ENCODE measurements at places on chromosomes 11 and 22. TPM values are rescaled to one million over a fixed set of nuclear protein-coding genes. Genes with fewer than 3 reads are reported as not detected.

DNA sequence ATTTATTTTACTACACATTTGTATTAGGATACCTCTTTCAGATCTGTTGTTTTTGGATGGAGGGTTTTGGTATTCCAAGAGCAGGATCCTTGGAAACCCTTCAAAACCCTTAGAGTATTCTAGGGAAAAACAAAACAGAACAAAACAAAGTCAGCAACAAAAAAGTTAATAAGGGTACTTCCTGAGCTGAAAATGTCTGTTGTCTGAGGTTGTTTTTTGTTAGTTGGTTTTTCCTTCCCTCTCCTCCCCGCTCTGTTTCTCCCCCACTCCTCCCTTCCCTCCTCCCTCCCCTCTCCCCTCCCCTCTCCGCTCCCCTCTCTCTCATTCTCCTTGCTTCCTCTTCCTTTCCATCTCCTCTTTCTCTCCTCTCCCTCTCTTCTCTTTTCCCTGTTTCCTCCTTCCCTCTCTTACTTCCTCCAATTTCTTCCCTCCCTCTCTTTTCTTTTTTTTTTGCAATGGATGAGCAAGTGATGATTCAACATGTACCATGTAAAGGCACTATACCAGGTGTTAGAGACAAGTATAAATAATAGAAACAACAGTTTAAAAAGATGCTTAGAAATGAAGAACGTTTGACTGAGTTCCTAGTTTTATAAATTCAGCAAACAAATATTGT lies 160.6 kb downstream of the TMEM135 start:
- no peak for DNase-seq

The PDXP gene
- total RNA-seq, result 17.6 TPM

DNA sequence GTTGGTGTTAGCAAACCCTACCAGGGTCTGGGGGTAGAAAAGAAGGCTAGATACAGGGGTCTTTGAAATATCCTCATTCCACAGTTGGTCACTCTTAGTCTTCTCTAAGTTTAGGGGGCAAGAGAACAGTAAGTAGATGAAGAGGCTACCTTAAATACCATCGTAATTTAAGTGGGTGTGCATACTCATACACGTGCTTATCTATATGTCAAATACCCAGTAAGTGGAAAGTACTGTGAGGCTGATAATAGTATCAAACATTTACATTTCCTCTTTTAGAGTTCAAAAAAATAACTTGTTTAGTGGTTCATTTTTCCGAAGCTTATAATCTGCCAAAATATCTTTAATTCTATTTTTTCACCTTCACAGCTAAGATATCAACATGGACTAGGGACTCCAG lies 90.7 kb downstream of the WNT11 start:
- no peak for DNase-seq

DNA sequence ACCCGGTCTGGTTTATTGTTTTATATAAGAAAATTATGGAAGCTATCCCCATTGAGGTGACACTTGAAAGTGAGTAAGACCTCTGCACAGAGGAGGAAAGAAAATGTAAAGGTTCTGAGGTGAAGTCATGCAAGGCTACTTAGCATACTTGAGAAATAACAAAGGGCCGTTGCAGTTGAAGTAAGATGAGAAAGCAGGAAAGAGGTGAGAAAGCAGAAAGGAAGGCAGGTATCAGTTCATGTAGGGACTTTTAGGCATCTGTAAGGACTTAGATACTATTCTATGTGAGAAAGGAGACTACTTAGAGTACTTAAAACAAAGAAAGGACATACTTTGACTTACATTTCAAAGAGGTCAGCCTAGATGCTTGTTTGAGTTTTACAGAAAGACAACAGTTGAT lies 84.7 kb downstream of the CASP12 start:
- DNase-seq, result no peak

DNA sequence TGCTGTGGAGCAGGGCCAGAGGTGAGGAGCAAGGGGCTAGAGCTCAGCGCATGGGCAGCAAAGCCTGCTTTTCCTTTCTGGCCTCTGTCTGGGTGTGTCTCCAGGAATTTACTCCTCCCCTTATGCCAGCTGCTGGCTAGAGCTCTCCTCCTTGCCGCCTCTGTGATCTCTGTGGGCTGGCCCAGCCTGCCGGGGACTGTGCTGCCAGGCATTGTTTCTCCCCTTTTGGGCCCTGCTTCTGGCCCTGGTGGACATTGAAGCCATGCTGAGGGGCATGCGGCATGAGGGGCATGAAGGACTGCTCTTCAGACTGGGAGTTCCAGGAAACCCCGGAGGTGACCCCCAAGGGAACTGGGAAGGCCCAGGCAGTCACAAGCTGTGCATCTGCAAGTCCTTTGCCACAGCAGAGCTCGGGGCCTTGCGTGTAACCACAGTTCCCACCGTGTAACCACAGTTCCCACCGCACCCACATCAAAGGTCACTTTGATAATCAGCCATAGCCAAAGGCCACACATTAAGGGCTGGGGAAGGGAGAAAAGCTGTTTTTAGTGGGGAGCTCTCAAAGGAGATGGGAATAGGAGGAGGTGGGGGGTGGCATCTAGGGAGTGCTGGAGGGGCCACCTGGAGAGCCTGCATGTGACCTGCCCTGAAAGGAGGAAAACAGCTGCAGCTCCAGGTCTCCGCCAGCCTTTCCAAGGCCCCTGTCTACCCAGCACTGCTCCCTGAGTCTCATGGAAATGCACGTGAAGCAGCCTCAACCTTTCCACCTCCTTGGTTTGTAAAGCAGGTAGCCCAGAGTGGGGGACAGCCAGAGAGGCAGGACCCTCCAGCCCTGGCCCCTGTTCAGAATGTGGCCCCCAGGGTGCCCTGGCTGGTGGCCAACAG lies 62.3 kb downstream of the PPFIBP2 start:
- DNase-seq, result no peak

DNA sequence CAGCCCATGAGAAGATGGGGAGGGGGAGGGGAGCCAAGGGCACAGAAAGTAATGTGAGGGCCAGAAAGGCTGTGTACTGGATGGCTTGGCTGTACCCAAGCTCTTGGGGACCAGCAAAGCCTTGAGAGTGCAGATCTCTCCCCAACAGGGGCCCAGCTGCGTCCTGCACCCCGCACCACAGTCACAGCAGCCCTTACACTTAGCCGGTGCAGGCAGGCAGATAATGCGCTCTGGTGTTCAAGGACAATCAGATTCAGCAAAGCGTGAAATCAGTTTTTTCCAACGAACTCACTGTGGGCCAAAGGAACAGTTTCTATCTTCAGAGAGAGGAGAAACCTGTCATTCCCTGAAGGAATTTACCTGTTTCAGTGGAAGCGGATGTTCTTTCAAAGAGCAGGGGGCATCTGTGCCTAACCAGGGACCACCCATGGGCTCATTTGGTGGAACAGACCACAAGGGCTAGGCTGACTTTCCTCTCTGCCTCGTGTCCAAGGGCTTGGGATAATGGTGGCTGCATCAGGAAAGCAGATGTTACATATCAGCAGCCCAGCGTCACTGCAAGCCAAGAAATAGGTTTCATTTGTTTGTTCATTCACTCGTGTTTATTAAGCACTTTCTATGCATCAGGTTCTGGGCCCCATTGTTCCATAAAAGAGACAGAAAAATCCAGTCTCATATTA lies 81.2 kb upstream of the SPON1 start:
- no peak for DNase-seq

The DGAT2 gene
- total RNA-seq, result 19.2 TPM

GRCh38 chr11:60932605-60933356 lies 8.5 kb downstream of the TMEM132A start:
- DNase-seq, result no peak
